ENCODE measurements at places on chromosomes 1 and 21.

GRCh38 chr1:246032984-246033383 lies 474.1 kb downstream of the SMYD3 start:
- H3K4me3 ChIP-seq = no peak overlapping the region
- no peaks in the 10 kb centered on the region for H3K27me3 ChIP-seq
- no peaks in the 10 kb centered on the region for H3K36me3 ChIP-seq
- H3K4me1 ChIP-seq = peaks cover 11% of the 10 kb centered on the region
- DNase-seq = no peak

- H3K36me3 ChIP-seq = no peaks in the 10 kb centered on the region
- H3K4me1 ChIP-seq = peaks cover 64% of the 10 kb centered on the region
- H3K27ac ChIP-seq = no peak overlapping the region
- DNase-seq = no peak
- no peaks in the 10 kb centered on the region for H3K27me3 ChIP-seq
Observed at GRCh38 chr1:204358605-204359004, 1.1 kb downstream of the PLEKHA6 start.

DNA sequence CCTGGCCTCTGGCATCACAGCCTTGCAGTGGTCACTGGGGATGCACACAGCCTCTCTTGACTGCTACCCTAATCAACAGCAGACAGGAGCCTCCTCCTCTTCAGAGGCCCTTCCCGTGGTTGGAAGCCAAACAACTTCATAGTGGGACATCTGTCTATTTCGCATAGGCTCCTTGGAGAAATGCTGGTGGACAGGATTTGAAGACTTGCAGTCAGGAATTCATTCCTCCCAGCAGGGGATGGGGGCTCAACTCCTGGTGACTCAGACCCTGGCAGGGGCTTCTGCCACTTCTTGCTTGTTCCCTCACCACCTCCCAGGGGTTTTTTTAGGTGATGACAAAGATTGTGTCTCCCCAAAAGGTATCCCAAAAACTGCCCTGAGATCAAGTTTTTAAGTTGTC lies 191.7 kb upstream of the CAMK1G start:
- H3K4me3 ChIP-seq = no peak overlapping the region
- DNase-seq = no peak
- no peaks in the 10 kb centered on the region for H3K4me1 ChIP-seq
- no peaks in the 10 kb centered on the region for H3K27me3 ChIP-seq
- H3K36me3 ChIP-seq = no peaks in the 10 kb centered on the region

- no peaks in the 10 kb centered on the region for H3K36me3 ChIP-seq
- DNase-seq = peak; percentile 79
- peak overlapping the region; percentile 86 for H3K4me3 ChIP-seq
- H3K27me3 ChIP-seq = no peaks in the 10 kb centered on the region
- peaks cover 36% of the 10 kb centered on the region for H3K4me1 ChIP-seq
- no peak overlapping the region for H3K27ac ChIP-seq
Observed at GRCh38 chr1:87331365-87332241, 2.9 kb downstream of the LMO4 start.

DNA sequence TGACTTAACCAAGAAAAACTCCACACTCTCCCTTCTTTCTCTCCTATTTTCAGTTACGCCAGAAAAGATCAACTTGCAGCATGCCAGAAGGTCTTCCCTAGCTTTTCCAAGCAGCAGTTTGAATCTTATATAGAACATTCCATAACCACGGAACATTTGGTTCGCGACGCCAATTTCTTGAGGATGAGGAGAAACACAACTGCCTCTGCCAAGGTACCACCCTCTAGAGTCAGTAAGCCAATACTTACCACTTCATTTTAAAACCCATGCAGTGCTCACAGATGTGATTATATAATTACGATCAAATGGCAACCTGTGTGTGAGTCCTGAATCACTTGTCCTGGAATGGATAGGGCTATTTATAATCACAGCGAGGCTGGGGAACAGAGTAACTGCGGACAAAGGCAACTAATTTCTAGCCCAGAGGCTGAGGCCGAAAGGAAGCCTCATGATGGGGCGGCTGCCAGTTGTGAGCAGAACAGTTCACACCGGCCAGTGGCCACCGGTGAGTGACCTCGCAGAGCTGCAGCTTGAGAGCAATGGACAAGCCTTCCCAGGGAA lies 43.2 kb upstream of the BACE2 start:
- H3K4me3 ChIP-seq = no peak overlapping the region
- no peaks in the 10 kb centered on the region for H3K36me3 ChIP-seq
- no peak overlapping the region for H3K27ac ChIP-seq
- no peaks in the 10 kb centered on the region for H3K4me1 ChIP-seq
- peaks cover 7% of the 10 kb centered on the region for H3K27me3 ChIP-seq

- no peaks in the 10 kb centered on the region for H3K36me3 ChIP-seq
- no peak for DNase-seq
- H3K4me1 ChIP-seq = no peaks in the 10 kb centered on the region
- no peaks in the 10 kb centered on the region for H3K27me3 ChIP-seq
- no peak overlapping the region for H3K27ac ChIP-seq
Observed at GRCh38 chr1:66248746-66249145, 285.2 kb upstream of the SGIP1 start.

GRCh38 chr1:7859406-7859805 lies 6.5 kb upstream of the UTS2 start:
- no peak for DNase-seq
- H3K27ac ChIP-seq = no peak overlapping the region
- H3K4me3 ChIP-seq = no peak overlapping the region
- no peaks in the 10 kb centered on the region for H3K27me3 ChIP-seq
- H3K36me3 ChIP-seq = no peaks in the 10 kb centered on the region
- no peaks in the 10 kb centered on the region for H3K4me1 ChIP-seq

- no peaks in the 10 kb centered on the region for H3K4me1 ChIP-seq
- H3K27me3 ChIP-seq = no peaks in the 10 kb centered on the region
- no peak overlapping the region for H3K27ac ChIP-seq
- DNase-seq = no peak
Observed at GRCh38 chr1:5896706-5897660, 95.2 kb downstream of the NPHP4 start.

DNA sequence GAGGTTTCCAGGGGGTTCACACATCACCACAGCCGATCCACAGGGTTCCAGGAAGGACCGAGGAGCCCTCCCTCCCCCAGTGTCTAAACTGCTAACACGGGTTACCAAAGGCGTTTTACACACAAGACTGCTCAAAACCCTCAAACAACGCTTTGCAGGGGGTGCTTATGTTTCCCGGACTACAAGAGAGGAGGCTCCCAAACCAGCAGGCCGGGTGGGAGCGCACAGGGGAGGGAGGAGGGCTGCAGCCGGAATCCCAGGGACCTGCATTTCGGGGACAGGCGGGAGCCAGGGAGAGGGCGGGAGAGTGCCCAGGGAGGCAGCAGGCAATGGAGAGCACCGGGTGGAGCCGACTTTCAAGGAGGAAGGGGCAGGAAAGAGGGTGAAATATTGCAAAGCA lies 50.8 kb downstream of the ACBD3 start:
- no peak overlapping the region for H3K27ac ChIP-seq
- no peak for DNase-seq
- H3K36me3 ChIP-seq = no peaks in the 10 kb centered on the region
- no peaks in the 10 kb centered on the region for H3K27me3 ChIP-seq

- no peak overlapping the region for H3K4me3 ChIP-seq
- H3K27ac ChIP-seq = no peak overlapping the region
- no peaks in the 10 kb centered on the region for H3K27me3 ChIP-seq
- DNase-seq = no peak
- H3K4me1 ChIP-seq = peaks cover 9% of the 10 kb centered on the region
Observed at GRCh38 chr1:7012461-7012924, 227.2 kb downstream of the CAMTA1 start.

GRCh38 chr1:155245163-155245524 lies 10.1 kb downstream of the ENTREP3 start:
- H3K4me1 ChIP-seq = peaks cover 30% of the 10 kb centered on the region
- H3K4me3 ChIP-seq = peak overlapping the region; percentile 78
- H3K27me3 ChIP-seq = no peaks in the 10 kb centered on the region
- H3K27ac ChIP-seq = no peak overlapping the region
- no peak for DNase-seq
- peaks cover 14% of the 10 kb centered on the region for H3K36me3 ChIP-seq

DNA sequence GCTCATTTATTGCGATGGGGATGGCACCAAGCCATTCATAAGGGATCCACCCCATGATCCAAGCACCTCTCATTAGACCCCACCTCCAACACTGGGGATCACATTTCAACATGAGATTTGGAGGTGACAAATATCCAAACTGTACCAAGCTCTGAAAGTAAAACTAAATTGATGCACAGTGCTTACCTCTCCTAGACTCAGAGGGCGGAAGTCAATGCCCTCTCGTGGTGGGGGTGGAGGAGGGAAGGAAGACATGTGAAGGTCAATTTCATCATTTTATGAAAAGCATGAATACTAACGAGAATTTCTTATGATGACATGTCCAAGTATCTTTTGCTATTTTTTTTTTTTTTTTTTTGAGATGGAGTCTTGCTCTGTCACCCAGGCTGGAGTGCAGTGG lies 120.0 kb downstream of the PGBD5 start:
- no peaks in the 10 kb centered on the region for H3K36me3 ChIP-seq
- H3K27me3 ChIP-seq = no peaks in the 10 kb centered on the region
- peak; percentile 37 for DNase-seq
- H3K27ac ChIP-seq = no peak overlapping the region

DNA sequence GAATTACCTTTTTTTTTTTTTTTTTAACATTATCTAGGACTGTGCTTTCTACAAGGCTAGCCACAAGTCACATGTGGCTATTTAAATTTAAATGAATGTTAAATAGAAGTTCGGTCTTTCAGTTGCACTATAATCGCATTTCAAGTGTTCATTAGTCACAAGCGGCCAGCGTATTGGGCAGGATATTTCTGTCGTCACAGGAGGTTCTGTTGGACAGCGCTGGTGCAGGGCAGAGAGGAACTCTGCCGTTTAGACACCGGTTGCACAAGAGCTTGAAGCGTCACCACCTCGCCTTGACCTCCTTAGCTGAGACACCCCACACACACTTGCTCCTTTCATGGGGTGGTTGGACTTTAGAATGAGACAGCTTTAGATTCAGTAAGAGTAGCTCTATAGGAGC lies 64.1 kb downstream of the BACE2 start:
- H3K4me1 ChIP-seq = no peaks in the 10 kb centered on the region
- DNase-seq = no peak
- H3K36me3 ChIP-seq = no peaks in the 10 kb centered on the region

- H3K27me3 ChIP-seq = peaks cover 19% of the 10 kb centered on the region
- DNase-seq = no peak
- H3K27ac ChIP-seq = no peak overlapping the region
- H3K4me3 ChIP-seq = no peak overlapping the region
- H3K36me3 ChIP-seq = no peaks in the 10 kb centered on the region
- no peaks in the 10 kb centered on the region for H3K4me1 ChIP-seq
Observed at GRCh38 chr1:11413986-11414391, 65.0 kb upstream of the DISP3 start.

GRCh38 chr1:15151871-15152270 lies 1.7 kb upstream of the TMEM51 start:
- no peak overlapping the region for H3K27ac ChIP-seq
- peaks cover 40% of the 10 kb centered on the region for H3K4me1 ChIP-seq
- no peak for DNase-seq
- H3K4me3 ChIP-seq = no peak overlapping the region
- no peaks in the 10 kb centered on the region for H3K36me3 ChIP-seq

GRCh38 chr1:68162761-68163160 lies 69.6 kb downstream of the WLS start:
- DNase-seq = no peak
- no peaks in the 10 kb centered on the region for H3K27me3 ChIP-seq
- no peak overlapping the region for H3K4me3 ChIP-seq

DNA sequence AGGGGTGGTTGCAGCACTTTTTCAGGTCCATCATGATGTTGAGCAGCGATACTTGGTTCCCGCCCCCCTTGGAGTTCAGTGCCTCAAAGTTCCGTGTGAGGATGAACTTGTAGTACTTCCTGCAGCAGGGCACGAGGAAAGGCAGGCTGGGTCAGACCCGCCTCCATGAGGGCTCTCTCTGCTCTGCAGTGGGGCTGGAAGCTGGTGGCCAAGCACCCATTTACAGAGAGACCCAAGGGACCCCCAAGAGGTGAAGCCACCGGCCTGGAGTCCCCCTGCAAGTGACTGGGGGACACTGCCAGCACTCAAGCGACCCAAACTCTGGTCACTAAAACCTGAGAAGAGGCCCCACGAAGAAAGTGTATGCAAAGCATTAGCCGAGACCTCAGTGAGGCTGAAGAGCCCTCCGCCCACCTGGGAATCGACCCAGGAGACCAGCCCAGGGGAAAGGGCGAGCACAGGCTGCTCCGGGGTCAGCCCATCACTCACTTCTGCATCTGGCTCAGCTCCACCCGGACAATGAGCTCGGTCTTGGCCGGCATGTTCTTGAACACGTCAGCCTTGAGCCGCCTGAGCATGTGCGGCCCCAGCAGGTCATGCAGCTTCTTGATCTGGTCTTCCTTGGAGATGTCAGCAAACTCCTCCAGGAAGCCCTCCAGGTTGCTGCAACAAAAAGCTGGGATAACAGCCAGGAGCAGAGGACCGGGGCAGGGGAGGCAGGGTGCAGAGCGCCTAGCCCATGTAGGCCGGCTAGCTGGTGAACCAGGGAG lies 45.2 kb downstream of the CHD5 start:
- DNase-seq = no peak
- H3K4me1 ChIP-seq = no peaks in the 10 kb centered on the region
- H3K27me3 ChIP-seq = no peaks in the 10 kb centered on the region
- no peak overlapping the region for H3K27ac ChIP-seq

DNA sequence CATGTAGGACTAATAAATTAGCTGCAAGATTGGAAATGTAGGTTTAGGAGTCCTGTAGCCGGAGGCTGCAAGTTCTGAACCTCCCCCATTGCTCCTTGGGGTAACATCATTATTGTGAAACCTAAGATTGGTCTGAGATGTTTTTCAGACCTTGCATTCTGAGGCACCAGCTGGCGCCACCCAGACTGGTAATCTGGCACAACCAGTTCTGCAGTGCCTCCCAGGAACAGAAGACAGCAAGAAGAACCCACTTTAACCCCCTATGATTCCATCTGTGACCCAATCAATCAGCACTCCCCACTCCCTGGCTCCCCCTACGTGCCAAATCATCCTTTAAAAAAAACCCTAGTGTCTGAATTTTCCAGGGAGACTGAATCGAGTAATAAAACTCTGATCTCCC lies 11.6 kb upstream of the DNAJC6 start:
- H3K36me3 ChIP-seq = peaks cover 4% of the 10 kb centered on the region
- no peaks in the 10 kb centered on the region for H3K27me3 ChIP-seq
- no peak overlapping the region for H3K27ac ChIP-seq
- no peaks in the 10 kb centered on the region for H3K4me1 ChIP-seq

DNA sequence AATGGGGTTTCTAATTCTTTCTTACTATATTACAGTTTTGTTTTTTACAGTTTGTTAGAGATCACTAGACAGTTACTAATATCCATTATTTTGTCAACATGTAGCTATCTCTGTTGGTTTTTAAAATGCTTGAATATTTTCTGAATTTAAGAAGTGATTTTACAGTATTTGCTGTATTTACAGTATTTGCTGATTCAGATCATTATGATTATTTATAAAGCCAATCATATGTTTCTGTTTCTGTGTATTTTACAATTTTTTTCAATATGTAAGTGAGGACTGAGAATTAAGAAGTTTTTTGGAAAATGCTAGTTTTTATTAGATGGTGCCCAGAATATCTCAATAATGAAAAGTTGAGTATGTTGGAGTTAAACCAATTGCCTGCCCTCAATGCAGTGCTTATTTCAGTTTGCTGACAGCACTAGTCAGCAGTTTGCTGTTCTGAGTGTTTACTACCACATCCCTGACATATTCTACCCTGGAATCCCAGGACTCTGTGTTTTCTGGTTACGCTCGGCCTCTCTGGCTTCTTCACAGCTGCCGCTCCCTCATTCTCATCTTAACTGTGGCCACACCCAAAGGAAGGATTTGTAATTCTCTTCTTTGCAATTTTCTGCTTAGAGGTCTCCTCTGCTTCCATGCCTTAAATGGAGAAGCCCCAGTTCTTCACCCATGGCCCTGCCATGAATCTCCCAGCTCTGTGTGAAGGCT lies 68.0 kb upstream of the BACH1 start:
- peaks cover 16% of the 10 kb centered on the region for H3K4me1 ChIP-seq
- H3K27me3 ChIP-seq = no peaks in the 10 kb centered on the region
- H3K27ac ChIP-seq = no peak overlapping the region
- no peaks in the 10 kb centered on the region for H3K36me3 ChIP-seq
